ENCODE measurements at places on chromosomes 12 and 14.

DNA sequence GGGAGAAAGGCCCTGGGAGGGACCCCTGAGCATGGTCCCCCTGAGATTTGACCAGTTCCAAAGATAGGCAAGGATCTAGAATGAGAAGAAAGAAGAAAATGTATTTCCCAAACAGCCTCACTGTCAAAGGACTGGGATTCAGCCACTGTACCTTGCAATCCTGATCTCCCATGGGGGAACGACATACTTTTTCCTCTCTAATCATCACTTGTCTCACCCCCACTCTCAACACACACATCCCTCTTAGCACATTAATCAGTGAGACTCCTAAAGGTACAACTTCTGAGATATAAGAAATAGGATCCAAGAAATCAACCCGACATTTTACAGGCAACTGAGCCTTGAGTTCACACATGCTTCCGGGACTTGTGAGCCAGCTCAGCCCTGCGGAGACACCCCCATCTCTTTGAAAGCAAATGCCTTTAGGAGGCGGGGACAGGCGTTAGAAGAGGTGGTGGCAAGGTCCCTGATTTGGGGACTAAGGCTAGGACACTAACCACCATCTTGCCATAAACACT is 1.4 kb downstream of the MAP3K9 start:
- DNase-seq = peak; percentile 58

DNA sequence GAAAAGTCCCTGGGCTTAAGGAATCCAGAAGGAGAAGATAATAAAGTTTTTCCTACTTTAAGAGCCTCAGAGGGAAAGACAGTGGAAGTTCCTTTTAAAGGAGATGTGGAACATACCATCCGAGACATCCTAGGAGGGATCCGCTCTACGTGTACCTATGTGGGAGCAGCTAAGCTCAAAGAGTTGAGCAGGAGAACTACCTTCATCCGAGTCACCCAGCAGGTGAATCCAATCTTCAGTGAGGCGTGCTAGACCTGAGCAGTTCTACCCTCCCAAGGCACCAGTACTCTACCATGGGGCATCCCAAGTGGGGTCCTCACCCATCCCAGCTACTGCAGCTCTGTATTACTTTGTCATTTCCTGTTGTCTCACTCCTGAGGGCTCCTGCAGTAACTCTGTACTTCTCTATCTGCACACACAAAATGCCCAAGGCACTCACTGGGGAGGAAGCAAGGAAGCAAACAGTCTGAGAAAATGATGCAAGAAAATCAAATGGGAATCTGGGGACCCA is 3.8 kb downstream of the TINF2 start:
- DNase-seq = peak; percentile 38

- DNase-seq = no peak
Observed at GRCh38 chr14:86141966-86142365, 612.0 kb downstream of the FLRT2 start.

- no peak for DNase-seq
Observed at GRCh38 chr12:132495629-132496357, 5.8 kb downstream of the FBRSL1 start.

DNA sequence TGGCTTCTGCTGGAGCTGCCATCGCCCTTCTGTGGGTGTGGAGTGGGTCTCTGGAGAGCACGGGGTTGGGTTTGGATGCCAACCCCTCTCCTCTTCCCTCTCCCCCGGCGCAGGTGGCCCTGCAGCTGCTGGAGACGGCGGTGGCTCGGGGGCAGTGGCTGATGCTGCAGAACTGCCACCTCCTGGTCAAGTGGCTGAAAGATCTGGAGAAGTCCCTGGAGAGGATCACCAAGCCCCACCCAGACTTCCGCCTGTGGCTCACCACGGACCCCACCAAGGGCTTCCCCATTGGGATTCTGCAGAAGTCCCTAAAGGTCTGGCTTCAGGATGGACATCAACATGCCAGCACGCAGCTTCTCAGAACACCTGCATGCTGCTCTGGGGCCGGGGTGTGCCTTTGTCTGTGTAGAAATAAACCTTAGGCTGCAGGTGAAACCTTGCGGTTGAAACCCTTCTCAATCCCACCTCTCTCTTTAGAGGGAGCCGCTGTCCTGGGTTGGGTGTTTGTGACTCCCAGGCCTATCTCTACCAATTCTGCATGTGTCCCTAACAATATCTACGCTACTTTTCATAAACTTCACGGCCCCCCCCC is 44.3 kb downstream of the CCDC92 start:
- DNase-seq = no peak

DNA sequence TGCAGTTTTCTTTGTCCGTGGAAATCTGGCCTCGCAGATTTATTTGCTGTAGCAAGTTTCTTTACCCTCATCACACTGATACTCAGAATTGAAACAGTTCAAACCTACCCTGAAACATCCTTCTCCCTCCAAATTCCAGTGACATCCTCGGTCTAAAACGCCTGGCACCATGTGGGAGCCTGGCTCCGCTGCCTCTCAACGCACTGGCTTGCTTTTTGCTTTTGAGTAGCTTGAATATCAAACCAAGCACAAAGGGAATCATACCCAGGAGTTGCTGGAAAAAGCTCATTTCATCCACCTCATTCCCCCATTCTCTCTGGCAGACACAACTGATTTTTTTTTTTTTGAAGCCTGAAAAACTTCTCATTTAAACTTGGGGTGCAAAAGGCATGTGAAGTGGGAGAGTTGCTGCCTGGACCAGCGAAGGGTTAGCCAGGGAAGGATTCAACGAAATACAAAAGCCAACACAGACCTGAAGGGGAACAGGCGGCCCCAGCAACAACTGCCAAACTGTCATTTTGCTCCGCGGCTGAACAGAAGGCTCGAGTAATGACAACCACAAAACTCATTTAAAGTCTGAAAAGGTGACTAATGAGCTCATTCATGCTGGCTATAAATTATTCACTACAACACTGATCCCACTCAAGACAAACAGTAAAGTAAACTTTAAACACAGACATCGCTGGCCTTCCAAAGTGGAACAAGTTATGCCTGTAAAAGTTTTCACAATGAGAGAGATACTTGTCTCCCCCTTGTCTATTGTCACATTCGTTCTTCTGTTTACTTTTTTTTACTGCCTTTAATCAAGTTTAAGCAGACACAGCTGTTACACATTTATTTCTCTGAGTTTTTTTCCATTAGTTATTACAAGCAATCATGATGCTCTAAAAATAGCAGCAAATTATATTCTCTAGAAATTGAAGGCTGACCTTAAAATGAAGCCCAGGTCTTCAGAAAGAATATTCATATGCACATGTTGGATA is 12.5 kb upstream of the FOXN3 start:
- peak; percentile 65 for DNase-seq

- DNase-seq = no peak
Observed at GRCh38 chr12:89707703-89708564, 704 bp downstream of the ATP2B1 start.

- DNase-seq = peak; percentile 72
Observed at GRCh38 chr14:56555921-56556570, 23.6 kb upstream of the TMEM260 start.

DNA sequence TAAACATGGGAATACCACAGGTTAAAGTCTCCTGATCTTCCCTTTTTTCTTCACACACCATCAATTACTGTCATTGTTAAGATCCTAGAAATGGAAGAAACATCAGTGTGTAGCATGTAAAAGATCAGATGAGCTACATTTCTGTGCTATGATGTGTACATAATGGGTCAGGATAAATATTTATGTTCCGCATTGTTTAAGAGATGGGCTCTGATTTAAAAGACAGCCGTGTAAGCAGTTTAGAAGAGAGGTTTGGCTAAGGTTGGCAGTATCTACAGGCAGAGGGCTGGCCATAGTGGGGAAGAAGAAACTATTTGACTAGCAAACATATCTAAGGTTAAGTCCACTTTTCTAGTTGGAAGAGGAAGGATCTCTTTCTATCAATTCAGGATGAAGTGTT is 49.4 kb downstream of the LRRC9 start:
- peak; percentile 62 for DNase-seq

DNA sequence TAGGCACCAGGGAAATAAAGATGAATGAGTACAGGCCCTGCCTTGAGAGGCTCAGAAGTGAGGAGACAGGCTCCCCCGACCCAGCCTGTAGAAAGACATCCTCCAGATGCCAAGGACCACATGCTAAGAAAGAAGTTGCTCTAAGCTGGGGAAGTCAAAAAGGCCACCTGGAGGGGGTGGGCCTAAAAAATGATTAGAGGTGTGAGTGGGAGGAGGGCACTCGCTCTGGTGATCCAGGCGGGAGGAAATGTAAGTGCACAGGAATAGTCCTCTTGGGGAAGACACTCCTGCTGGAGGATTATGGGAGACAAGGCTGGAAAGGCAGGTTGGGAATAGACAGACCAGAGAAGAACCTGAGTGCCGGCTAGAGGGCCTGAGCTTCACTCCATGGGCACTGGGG is 32.2 kb downstream of the SMUG1 start:
- DNase-seq = no peak

- DNase-seq = no peak
Observed at GRCh38 chr12:28212182-28212581, 21.9 kb downstream of the CCDC91 start.

DNA sequence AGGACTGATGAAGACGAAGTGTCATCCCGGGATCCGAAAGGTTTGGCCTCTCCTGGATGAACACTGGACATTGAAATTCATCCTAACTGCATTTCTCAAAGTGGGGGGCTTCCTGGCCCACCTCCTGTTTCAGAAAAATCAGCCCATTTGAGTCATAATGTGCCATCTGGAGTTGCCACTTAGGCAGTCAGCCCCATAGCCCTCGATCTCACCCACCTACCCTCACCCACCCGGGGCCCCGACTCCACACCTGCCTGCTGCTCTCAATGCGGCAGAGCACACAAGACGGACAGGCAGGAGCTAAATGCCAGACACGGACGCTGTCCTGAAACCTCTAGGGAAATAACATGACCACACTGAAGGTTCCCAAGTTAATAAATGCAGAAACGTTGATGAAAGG is 12.6 kb downstream of the DLK1 start:
- DNase-seq = no peak

DNA sequence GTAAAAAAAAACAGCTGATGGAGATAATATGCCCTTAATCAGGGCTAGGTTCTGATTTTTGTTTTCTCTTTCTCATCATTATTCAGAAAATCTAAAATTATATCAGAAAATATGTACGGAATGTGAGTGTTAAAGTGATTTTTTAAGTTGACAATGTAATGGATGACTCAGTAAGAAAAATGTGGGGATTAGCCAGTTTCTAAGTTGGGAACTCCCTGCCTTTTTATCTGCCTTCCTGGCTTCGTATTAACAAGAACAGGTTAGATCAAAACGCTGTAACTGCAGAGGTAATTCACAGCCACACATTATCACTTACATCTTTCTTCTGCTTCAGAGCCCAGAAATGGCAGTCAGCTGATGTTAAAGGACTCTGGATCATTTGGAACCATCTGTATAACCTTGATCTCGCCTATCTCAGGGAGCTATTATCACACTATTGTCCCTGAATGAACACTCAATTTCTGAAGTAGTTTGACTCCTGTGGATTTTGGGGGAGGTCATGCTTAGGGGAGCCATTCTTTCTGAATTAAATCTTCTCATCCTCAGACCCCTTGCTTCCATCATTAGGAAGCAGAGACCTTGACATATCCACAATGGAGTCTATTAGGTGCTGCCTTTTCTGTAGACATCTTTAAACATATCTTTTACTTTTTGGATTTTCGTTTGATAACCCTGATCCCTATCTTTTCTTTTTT is 135.7 kb upstream of the SLC16A7 start:
- DNase-seq = peak; percentile 23

GRCh38 chr12:29867823-29868222 is 84.1 kb upstream of the TMTC1 start:
- DNase-seq = no peak

DNA sequence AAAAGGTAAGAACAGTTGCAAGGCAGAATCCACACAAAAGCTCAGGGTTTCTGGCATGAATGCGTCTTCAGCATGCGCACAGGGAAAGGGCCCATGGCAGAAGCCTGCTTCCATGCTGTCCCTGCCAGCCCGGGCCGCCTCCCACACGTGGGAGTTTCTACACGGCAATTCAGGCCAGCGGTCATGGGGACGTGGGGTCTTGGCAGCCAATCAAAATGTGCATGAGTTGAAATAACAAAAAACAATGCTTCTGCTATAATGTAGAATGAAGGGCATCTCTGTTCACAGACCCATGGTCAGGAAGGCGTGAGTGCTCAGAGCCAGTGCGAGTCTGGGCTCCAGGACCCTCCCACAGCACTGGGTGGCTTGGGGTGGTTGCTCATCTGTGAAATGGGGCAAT is 28.6 kb downstream of the AMN start:
- DNase-seq = no peak

- DNase-seq = no peak
Observed at GRCh38 chr12:114451657-114452056, 45.7 kb upstream of the TBX5 start.

GRCh38 chr12:49092086-49092815 is 2.4 kb downstream of the DHH start:
- DNase-seq = no peak
